ENCODE measurements at places on chromosomes 5 and 9.

- no peak for DNase-seq
Observed at GRCh38 chr9:131585375-131585774, 40.1 kb downstream of the PRRT1B start.

DNA sequence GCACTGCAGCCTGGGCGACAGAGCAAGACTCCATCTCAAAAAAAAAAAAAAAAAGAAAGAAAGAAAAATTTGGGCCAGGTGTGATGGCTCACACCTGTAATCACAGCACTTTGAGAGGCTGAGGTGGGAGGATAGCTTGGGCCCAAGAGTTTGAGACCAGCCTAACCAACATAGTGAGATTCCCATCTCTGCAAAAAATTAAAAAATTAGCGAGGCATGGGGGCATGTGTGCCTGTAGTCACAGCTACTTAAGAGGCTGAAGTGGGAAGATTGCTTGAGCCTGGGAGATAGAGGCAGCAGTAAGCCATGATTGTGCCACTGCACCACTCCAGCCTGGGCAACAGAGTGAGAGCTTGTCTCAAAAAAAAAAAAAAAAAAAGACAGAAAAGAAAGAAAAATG lies 2.9 kb upstream of the SIT1 start:
- DNase-seq: no peak

GRCh38 chr5:59361454-59361853 lies 532.1 kb downstream of the PDE4D start:
- DNase-seq: no peak

DNA sequence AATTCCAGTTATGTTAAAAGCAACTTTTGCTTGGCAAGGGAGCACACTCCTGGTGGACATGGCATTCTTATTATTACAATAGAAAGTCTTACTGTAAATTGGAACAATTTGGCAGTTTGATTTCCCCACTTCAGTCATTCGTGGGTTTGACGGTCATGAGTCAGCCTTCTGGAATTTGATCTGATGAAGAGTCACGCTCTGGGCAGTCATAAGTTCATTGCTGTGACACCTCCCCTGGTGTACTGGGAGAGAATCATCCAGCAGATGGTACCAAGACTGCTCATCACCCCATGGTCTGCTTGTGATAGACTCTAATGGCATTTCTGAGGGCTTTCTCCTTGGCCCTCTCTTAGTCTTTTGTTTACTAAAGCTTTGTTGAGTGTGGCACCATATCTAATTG lies 53.8 kb downstream of the GLRA1 start:
- DNase-seq: no peak

- no peak for DNase-seq
Observed at GRCh38 chr9:27125030-27125429, 16.0 kb downstream of the TEK start.

DNA sequence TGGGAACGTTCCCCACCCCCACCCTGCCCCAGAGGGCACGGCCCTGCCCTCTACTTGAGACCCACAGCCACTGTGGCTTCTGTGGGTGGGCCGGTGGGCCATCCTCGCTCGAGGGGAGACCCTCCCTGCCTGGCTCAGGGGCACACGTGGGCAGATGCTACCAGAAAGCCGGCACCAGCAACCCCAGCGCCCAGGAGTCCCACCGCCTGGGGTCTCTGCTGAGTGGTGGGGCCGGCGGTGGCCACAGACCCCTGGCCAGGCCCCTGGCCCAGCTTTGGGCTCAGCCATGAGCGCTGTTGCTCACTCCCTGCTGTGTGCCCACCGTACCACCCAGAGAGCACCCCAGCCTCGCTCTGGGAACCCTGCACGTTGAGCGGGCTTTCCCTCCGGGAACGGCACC lies 16.5 kb upstream of the NRARP start:
- DNase-seq: no peak

Measured in cortex of kidney (tissue), 1 donor.